ENCODE measurements at places on chromosomes 7 and 10. TPM values are rescaled to one million over a fixed set of nuclear protein-coding genes. Genes with fewer than 3 reads are reported as not detected.

Gene SPDYE3
- total RNA-seq, result not detected

DNA sequence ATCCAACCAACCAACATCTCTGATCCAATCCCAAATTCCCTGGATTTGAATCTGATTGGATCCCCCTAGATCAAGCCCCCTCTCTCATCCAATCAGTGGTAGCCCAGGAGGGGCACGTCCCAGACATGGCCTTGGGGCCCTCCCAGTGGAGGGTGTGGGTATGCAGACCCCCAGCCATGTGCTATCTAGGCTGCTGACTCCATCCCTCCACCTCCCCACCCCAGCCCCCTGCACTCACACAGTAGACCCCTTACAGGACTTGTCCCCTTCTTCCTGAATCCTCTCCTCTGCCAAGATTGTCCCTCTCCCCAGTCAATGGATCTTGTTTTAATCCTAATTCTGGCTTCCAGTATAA, 153.4 kb downstream of the OAT start:
- no peaks in the 10 kb centered on the region for H3K4me1 ChIP-seq
- H3K4me3 ChIP-seq, result no peak overlapping the region
- H3K36me3 ChIP-seq, result no peaks in the 10 kb centered on the region
- peak; percentile 32 for DNase-seq
- H3K27ac ChIP-seq, result no peak overlapping the region
- H3K27me3 ChIP-seq, result no peaks in the 10 kb centered on the region

GRCh38 chr7:124275411-124275810, 242.5 kb upstream of the TMEM229A start:
- H3K27ac ChIP-seq, result no peak overlapping the region
- no peaks in the 10 kb centered on the region for H3K27me3 ChIP-seq
- no peaks in the 10 kb centered on the region for H3K36me3 ChIP-seq

Gene FRMD4A
- 55.9 TPM for total RNA-seq

DNA sequence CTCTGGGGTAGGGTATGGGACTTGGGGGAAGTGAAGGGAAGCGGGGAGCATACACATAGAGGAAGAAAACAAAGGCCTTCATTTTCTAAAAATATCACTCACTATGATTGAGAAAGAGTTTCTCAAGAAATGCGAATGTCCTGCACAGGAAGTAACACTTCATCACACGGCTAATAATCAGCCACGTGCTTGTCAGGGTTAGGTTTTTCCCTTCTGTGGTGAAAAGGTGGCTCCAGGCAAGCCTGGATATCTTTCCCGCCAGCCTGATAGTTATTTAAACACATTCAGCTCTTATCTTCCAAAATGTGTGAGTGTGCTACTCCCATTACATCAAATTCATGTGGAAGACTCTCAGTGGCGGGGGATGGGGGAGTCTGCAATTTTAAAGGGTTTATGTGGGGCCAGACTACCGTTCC, 166.4 kb upstream of the ADO start:
- H3K36me3 ChIP-seq, result no peaks in the 10 kb centered on the region
- H3K27me3 ChIP-seq, result no peaks in the 10 kb centered on the region
- no peak for DNase-seq
- no peaks in the 10 kb centered on the region for H3K4me1 ChIP-seq

Gene CYP3A5
- total RNA-seq, result not detected

Gene MYH16
- 0.29 TPM for total RNA-seq

GRCh38 chr10:56318816-56319215, 42.2 kb downstream of the ZWINT start:
- no peak for DNase-seq
- no peak overlapping the region for H3K4me3 ChIP-seq
- no peaks in the 10 kb centered on the region for H3K27me3 ChIP-seq

- H3K36me3 ChIP-seq, result no peaks in the 10 kb centered on the region
- H3K4me1 ChIP-seq, result peaks cover 2% of the 10 kb centered on the region
- no peak for DNase-seq
- no peak overlapping the region for H3K4me3 ChIP-seq
- no peaks in the 10 kb centered on the region for H3K27me3 ChIP-seq
- no peak overlapping the region for H3K27ac ChIP-seq
Measured at GRCh38 chr10:68668231-68668630, 52.8 kb upstream of the CCAR1 start.

Gene SOSTDC1
- total RNA-seq, result not detected

- H3K27me3 ChIP-seq, result no peaks in the 10 kb centered on the region
- no peak overlapping the region for H3K27ac ChIP-seq
- H3K4me1 ChIP-seq, result peaks cover 2% of the 10 kb centered on the region
- no peaks in the 10 kb centered on the region for H3K36me3 ChIP-seq
- no peak for DNase-seq
Measured at GRCh38 chr10:77526868-77527617, 110.6 kb downstream of the KCNMA1 start.

- no peaks in the 10 kb centered on the region for H3K4me1 ChIP-seq
- no peak for DNase-seq
- no peaks in the 10 kb centered on the region for H3K27me3 ChIP-seq
- H3K4me3 ChIP-seq, result no peak overlapping the region
- H3K36me3 ChIP-seq, result no peaks in the 10 kb centered on the region
Measured at GRCh38 chr7:51261950-51262795, 54.4 kb downstream of the COBL start.

Gene UPK3BL1
- total RNA-seq, result 28.4 TPM

Gene HTR7
- 1.3 TPM for total RNA-seq

GRCh38 chr7:41000042-41000441, 702.8 kb downstream of the INHBA start:
- H3K4me1 ChIP-seq, result peaks cover 10% of the 10 kb centered on the region
- no peak overlapping the region for H3K4me3 ChIP-seq
- no peak overlapping the region for H3K27ac ChIP-seq
- H3K27me3 ChIP-seq, result no peaks in the 10 kb centered on the region
- DNase-seq, result no peak
- no peaks in the 10 kb centered on the region for H3K36me3 ChIP-seq

DNA sequence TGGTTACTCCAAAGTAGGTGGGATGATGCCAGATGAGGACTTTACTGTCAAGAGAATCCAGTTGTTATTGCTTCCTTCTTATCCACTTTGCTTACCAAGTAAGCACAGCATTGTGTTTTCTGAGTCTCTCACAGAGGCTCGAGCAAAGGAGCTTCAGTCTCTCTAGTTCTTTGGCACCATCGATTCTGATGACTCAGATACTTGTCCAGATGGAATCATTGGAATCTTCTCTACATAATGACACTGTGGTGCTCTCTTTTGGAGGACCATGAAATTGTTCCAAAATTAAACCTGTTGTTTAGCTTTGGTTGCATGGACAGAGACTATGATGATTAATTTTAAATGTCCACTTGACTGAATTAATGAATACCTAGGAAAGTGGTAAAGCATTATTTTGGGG, 132.6 kb downstream of the NXPH1 start:
- no peak overlapping the region for H3K27ac ChIP-seq
- DNase-seq, result no peak
- H3K4me1 ChIP-seq, result no peaks in the 10 kb centered on the region
- no peak overlapping the region for H3K4me3 ChIP-seq
- no peaks in the 10 kb centered on the region for H3K27me3 ChIP-seq
- H3K36me3 ChIP-seq, result no peaks in the 10 kb centered on the region

Measured in aorta (tissue), 5 donors.